ENCODE measurements at places on chromosomes 1 and 21.

DNA sequence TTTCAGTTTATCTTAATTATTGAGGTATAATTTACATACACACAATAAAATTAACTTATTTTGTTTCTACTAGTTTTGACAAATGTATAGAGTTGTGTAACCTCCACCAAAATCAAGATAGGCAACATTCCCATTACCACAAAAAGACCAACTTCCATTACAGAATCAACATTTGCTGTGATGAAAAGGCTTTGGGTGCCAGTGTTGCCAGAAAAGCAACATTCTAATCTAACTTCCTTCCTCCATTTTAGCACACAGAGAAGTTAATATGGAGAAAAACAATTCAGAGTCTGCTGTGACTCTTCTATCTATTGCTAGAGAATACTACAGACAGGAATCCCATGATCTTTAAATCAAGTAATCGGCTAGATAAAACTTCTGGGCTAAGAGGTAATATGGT, 245.3 kb downstream of the RERE start:
- DNase-seq: no peak

DNA sequence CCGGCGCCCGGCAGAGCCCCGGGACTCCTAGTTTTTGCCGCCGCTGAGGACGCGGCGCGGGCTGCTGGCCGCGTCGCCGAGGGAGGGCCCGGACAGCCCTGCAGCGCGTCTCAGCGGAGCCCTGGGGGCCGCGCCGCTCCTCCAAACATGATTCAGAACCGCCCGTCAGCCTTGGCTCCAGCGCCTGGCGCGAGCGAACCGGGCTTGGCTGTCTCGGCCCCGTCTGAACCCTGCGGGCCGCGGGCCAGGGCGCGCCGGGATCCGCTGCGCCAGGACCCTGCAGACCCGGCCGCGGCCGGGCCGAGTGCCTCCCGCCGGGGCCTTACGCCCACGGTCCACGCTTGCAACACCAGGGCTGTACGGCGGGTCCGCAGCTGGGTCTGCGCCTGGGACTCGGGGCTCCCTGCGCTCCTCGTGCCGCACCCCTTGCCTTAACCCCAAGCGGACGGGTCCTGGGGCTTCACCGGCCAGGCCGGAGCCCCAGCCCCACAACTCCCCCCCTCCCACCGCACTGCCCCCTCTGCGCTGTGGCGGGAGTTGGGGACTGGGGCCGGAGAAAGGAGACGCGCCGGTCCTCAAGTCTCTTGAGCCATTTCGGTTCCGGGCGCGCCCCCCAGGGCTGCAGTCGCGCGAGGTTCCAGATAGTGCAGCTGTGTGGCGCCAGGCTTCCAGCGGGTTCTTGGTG, 48.4 kb upstream of the CD34 start:
- no peak for DNase-seq

GRCh38 chr1:159051436-159051835, 25.1 kb downstream of the AIM2 start:
- DNase-seq: no peak

DNA sequence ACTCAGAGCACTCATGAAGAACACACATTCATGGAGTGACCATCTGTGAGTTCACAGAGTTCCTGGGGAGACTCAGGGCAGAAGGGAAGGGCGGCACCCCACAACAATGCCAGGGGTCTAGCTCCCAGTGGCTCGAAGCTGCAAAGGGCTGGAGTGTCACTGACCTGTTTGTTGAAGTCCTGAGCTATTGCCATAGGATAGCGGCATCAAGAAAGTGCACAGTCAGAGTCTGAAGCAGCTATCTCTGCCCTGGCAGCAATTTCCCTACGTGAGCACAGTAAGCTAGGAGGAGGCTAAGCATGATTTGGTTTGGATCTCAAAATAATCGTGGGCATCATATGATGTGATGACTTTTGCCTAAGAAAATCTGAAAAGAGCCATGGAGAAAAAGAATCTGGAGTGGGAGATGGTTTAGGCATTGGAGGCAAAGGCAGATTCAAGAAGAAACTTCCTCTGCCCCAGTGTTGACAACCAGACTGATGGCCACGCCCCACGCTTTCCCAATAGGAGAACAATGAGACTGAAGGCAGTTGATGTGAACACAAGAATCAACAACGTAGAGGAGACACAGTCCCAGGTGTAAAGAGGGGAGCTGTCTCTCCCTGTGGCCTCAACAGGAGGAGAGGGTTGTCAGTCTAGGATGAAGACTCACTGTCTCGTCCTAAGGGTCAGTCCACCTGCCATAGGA, 100.0 kb upstream of the SLC25A33 start:
- no peak for DNase-seq

DNA sequence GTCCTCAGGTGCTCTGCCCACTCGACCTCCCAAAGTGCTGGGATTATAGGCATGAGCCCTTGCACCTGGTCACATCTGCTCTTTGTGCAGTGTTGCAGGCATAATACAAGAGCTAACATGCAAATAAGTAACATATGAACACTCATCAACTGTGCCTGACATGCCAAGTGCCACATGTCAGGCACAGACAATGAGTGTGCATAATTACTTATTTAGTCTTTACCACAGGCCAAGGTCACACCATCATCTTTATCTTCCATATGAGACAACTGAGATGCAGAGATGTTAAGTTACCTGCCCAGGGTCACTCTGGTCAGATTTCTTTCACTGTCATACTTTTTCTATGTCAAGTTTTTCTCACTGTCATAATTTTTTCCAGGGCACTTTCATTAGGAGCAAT, 126.1 kb downstream of the PPIAL4G start:
- DNase-seq: no peak

DNA sequence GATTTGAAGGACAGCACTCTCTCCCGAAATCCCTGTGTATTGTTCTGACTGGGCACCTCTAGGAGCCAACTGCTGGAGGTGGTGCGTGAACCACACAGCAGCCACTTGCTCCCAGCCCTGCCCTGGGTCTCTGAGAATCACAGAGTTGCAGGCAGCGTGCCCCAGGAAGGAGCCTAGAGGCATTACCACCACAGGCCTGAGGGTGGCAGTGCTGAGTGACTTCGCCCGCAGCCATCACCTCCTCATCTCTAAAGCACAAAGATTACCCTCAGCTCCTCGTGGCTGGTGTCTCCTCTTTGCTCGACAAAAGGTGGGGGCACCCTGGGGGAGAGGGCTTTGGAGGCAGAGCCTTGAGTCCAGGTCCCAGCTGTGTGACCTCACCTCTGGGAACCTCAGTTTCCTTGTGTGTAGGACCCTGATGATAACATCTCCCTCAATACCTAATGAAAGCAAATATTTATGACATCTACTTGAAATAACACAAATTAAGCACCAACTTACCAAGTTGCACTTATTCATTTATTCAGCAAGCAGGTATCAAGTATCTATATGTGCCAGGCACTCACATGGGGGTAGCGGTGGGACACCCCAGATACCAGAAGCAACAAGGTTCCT, 86.3 kb downstream of the VWA5B1 start:
- DNase-seq: peak; percentile 18

DNA sequence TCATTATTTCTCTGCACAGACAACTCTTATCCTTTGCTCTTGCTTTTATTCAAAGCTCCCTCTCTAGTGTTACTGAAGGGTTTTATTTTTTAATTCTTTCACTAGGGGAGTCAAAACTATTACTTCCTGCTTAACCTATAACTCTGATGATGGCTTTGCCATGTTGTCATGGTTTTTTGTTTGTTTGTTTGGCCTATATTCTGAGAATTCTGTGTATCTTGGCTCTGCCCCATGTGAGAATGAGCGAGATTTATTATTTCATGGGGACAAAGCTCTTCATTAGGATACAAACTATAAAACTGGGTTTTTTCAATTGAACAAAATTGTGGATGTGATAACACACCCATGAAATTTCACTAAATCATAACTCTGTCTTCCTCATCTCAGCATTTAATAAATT, 190.5 kb upstream of the C1orf105 start:
- no peak for DNase-seq

DNA sequence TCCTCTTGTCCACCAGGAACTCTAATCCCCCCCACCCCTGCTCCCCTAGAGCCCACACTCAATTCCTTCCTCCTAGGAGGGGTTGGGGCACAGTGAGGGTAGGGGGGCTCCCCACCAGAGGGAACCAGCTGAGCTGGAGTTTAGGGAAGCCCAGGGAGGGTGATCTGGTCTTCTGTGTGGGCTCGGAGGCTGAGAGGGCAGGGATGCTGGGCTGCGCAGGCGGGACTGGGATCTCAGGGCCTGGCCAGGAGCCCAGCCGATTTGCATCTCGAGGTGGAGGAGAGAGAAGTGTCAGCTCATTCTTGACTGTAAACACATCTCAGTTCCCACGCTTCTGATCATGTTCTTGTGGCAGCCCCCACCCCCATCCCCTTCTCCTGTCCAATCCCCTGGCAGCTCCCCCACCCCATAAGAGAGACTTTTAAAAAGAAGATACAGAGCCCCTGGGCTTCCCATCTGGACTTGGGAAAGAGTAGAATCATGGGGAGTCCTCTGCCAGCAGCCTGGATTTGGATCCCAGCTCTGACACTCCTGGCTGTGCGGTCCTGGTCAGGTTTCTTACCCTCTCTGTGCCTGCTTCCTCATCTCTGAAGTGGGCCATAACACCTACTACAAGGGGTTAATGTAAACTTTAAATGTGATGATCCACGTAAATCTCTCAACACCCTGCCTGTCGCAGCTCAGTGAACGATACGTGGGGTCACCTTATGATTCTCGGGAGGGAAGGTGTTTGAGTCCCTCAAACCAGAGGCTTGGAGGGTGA, 6.6 kb downstream of the PEAR1 start:
- no peak for DNase-seq

DNA sequence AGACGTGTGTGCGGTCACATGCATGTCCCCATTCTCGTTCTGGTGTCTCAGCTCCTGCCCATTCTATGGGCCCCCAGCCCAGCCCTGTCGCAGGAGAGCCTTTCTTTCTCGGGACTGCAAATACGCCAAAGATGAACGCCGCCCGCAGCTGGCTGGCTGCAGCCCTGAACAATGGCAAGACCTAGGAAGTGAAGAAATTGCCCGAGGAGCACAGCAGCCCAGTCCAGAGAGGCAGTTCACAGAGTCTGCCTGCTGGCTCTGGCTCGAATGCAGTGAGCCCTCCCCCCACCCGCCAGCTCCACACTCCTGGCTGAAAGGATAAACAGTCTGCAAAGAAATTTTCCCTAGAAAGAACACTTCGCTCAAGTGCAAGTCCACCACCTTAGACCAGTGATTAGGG, 23.3 kb downstream of the PAX7 start:
- no peak for DNase-seq

DNA sequence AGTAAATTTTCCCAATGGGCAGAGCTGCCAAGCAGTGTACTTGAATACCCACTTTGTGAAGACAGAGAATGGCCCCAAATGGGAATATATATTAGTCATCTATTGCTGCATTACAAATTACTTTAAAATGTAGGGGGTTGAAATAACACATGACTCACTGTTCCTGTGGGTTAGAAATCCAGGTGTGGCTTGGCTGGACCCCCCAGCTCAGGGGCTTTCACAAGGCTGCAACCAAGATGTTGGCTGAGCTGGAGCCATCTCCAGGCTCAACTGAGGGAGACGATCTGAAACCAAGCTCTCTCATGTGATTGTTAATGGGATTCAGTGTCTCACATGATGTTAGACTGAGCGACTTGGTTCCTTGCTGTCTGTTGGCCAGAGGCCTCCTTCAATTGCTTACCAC, 33.4 kb upstream of the ARHGAP29 start:
- no peak for DNase-seq

DNA sequence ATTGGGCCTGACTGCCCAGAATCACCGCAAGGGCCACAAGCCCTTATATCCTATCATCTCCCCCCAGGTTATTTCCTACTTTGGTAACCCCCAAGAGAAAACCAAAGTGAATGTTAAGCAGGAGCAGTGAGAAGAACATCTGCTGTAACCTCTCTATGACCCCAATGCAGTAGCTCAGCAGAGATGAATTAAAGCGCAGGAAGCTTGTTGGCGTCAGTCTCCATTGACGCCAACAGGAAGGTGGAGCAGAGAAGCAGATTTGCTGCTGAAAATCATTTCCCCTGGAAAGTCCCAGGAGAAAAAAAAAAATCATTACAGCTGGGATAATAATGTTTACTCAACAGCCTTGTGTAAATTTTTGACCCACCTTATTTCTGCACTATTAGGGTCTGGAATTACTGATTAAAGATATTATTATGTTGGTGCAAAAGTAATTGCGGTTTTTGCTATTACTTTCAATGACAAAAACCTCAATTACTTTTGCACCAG, 33.2 kb upstream of the FAM163A start:
- DNase-seq: peak; percentile 78

GRCh38 chr1:58804853-58805565, 21.2 kb upstream of the JUN start:
- DNase-seq: no peak

DNA sequence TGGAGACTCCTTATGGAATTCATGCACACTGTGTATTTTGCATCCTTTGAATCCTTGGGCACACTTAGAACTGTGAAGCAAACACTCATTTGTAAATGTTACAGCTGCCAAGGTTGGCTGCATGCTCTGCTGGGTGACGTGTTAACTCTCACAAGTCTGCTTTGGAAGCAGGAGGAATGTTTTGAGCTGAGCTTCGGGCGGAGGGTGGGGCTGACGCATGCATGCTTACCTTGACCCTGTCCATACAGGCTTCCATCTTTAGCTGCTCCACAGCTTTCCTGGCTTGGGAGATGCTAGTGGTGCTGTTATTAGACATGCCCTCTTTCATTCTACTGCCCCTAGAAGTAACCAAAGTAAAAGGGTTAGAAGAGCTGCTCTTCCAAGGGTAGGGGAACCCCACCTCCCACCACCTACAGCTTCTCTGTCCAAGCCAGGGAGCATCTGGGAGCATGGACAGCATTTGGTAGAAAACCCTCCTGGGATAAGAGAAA, 66.0 kb downstream of the GNG4 start:
- DNase-seq: no peak

All from central memory CD4-positive, alpha-beta T cell (primary cell).